Amygdala (tissue), 56 donors: ENCODE measurements at places on chromosomes 4 and X.
A peak's percentile ranks its signal among the peaks of the same experiment; 100 is the strongest.

DNA sequence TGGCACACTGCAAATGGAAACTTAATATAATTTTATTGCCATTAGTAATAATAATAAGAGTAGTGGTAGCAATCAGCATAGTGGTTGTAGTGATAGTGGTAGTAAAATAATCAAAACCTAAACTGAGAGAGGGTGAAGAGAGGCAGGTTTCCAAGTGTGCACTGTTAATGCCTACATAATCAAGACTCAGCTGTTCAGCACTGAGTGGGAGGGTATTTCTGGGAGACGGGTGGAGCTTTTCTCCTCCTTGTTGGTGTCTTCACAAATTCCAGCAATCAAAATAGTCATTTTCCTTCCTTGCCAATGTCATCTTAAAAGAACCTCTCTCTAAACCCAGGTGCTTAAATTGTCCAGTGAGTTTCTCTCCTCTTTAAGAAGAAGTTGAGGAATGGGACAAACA is 18.6 kb downstream of the CCDC149 start:
- no peak for DNase-seq

GRCh38 chr4:164876700-164877324 is at the start of gene APELA:
APELA (plus strand) TSS chr4:164877178; CDS start chr4:164877332, 154 bp downstream.
- no peak for DNase-seq

- no peak for DNase-seq
These were observed 351.0 kb upstream of the SPANXN1 start for GRCh38 chrX:144896323-144896722.

DNA sequence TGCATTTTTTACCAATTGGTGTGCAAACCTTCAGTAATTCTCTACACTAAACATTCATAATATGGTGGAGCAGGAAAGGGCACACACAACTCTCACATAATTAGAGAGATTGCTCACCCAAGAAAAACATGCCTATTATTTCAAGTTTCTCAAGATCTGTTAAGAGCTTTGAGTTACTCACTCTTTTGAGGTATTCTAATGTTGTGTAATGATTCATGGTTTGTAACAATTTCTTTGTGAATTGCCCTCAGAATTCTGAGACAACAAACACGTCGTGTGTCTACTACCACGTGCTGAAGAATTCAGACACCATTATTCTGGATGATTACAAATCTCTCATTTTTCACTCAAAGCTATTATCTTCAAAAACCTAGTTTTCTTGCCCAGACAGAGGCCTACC is 82.8 kb downstream of the PDGFC start:
- DNase-seq: no peak

DNA sequence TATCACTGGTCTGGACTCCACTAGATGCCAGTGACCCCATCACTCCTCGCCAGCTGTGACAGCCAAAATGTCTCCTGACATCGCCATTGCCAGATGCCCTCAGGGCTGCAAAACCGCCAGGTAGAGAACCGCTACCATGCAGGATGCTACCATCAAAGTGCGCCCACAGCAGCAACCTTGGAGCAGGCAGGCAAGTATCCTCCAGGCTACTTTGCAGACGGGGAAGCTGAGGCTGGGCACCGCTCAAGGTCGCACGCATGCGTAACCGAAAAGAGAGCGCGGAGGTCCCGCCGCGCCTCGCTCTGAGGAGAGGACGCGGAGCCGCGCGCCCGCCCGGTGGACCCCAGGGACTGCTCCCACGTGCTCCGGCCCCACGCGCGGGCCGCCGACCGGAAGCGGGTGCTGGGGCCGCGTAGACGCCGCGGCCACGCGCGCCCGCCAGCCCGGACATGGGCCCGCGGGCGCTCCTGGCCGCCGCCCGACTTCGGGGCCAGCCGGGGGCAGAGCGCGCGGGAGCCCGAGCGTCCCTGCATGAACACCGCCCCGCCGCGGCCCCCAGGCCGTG is at the start of gene STS:
Gene STS, plus strand, starts transcription at position 300 of the 565 bp plus-strand sequence. CDS start 105,488 bp downstream, outside the sequence.
- no peak for DNase-seq

DNA sequence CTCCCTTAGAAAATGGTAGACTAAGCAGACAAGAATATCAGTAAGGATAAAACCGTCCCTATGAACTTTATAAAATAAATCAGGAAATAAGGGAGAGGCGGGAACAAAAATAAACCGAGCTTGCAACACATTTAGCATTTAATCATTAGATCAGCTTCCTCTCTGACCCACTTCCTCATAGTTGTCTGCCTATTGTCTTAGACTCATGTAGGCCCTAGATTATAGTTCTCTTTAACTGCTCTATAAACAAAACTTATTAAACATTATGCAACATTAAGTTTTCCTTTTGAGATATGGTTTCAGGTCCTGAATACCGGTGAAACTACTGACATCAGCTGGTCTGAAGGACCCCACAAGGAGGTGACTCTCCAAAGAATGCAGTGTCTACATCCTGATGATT is 15.8 kb upstream of the SRD5A3 start:
- no peak for DNase-seq

GRCh38 chr4:147761218-147761883 is 29.5 kb downstream of the ARHGAP10 start:
- DNase-seq: no peak

DNA sequence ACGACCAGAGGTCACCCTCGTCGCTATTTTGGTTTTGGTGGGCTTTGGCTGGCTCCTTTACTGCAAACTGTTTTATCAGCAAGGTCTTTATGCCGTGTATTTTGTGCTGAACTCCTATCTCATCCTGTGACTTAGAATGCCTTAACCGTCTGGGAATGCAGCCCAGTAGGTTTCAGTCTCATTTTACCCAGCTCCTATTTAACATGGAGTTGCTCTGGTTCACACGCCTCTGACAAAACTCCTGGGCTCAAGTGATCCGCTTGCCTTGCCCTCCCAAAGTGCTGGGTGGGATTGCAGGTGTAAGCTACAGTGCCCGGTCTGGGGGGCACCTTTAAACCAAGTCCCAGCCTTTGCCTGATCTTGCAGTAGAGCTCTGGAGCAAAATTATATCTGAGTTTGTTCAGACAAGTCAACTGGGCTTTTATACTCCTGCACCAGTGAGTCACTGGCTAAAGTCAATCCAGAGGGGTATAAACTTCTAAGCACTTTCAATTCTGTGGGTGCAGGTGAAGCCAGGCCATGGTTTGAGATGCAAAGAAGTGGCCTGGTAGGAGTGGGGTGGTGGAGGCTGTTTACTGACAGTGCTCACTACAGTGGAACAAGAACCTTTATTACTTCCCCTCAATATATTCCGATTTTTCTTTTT is 50.2 kb downstream of the MGST2 start:
- DNase-seq: no peak

- no peak for DNase-seq
These were observed 253.2 kb downstream of the SPRY1 start for GRCh38 chr4:123649645-123650391.

DNA sequence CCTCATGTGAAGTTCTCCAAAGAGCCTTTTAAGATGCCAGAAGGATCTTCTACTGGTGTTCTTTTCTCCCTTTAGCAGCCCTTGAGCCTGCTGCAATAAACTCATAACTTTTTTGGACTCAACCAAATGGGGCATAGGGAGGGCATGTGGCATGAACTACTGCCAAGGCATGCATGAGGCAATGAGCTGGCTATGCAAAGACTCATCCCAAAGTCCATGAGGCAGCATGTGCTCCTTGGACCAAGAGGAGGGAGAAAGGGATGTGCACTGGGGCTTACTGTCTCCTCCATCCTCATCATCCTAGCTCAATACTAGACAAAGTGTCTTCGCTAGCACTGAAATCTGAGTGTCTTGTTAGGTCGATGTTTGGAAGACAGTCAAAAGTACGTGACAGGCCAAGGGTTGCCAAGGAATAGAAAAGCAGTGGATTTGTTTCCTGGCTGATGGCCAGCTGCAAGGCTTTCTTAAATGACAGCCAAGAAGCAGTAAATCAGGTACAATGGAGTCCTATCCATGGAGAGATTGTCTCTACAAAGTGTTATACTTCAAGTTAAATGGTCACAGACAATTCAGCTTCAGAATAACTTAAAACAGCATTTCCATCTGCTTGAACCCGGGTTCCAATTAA is 44.5 kb upstream of the ATXN3L start:
- DNase-seq: no peak

- no peak for DNase-seq
These were observed 131.8 kb upstream of the NKX1-1 start for GRCh38 chr4:1538096-1538410.

- no peak for DNase-seq
These were observed 15.5 kb downstream of the P2RY8 start for GRCh38 chrX:1521459-1521956.

DNA sequence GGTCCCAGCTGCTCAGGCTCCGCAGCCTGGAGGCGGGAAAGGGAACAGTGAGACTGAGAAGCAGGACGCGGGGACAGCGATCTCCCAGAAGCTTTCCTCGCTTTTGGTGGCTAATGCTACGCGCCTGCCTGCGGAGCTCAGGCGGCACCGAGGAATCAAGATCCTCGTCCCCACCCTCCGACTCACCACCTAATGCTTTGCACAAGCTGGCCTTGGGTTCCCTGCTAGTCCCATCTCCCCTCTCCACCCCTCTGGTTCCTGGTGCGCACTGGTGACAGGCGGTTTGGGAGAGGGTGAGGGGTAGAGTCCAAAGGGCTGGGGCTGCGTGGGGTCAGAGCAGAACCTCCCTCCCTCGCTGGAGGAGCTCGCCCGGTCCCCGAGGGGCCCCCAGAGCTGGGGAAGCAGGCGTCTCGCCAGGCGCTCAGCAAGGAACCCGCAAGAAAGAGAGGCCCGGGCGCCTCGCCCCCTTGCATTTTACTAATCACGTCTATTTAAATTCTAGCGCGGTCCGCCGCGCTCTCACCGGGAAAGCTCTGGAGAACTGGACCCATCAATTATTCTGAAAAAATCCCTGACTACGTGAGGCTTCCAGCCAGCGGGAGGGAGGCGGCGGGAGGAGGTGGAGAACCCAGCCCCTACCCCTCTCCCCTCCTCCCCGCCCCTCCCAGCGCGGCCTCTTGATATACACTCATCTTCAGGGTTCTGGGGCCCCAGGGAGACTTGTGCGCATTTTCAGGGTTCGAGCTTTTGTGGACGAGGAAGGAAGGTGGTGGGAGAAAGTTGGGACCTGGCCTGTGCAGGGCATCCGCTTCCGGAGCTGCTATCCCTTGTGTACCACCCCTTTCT is 9.1 kb downstream of the POU4F2 start:
- DNase-seq: no peak

GRCh38 chr4:6881908-6882307 is 27.7 kb upstream of the TBC1D14 start:
- no peak for DNase-seq

GRCh38 chr4:158670975-158671664 is 567 bp downstream of the C4orf46 start:
- DNase-seq: peak; percentile 63
